ENCODE measurements at places on chromosomes 12 and 14. TPM values are rescaled to one million over a fixed set of nuclear protein-coding genes. Genes with fewer than 3 reads are reported as not detected.

- H3K4me1 ChIP-seq: no peaks in the 10 kb centered on the region
- H3K27ac ChIP-seq: no peak overlapping the region
- DNase-seq: no peak
- H3K4me3 ChIP-seq: no peak overlapping the region
- no peaks in the 10 kb centered on the region for H3K36me3 ChIP-seq
These were observed 181.1 kb downstream of the PTPN11 start for GRCh38 chr12:112599871-112600270.

The TAS2R8 gene
- not detected for total RNA-seq

DNA sequence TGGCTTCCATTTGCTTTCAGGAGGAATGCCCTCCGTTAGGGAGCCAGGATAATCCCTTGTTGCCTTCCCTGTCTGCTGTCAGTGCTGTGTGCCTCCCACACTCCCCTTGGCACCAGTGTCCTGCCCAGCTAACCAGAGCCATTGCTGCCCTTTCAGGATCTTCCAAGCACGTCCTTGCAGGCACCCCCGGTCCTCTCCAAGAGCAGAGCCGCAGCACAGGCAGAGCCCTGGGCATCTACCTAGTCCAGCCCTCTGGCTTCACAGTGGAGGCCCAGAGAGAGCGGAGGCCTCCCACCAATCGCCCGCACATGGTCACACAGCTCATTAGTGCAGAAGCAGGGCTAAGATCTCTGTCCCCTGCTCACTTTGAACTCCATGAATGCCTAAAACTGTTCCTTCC is 39.0 kb upstream of the TSPAN9 start:
- no peak for DNase-seq
- no peaks in the 10 kb centered on the region for H3K27me3 ChIP-seq
- H3K4me3 ChIP-seq: no peak overlapping the region
- H3K4me1 ChIP-seq: no peaks in the 10 kb centered on the region

The CABP1 gene
- 2.3 TPM for total RNA-seq

The DAO gene
- total RNA-seq: not detected

GRCh38 chr12:107092669-107093416 is 506 bp downstream of the CRY1 start:
- H3K36me3 ChIP-seq: no peaks in the 10 kb centered on the region
- H3K27me3 ChIP-seq: no peaks in the 10 kb centered on the region
- DNase-seq: peak; percentile 40
- peak overlapping the region; percentile 96 for H3K27ac ChIP-seq

The CLEC12A gene
- total RNA-seq: 1.6 TPM

DNA sequence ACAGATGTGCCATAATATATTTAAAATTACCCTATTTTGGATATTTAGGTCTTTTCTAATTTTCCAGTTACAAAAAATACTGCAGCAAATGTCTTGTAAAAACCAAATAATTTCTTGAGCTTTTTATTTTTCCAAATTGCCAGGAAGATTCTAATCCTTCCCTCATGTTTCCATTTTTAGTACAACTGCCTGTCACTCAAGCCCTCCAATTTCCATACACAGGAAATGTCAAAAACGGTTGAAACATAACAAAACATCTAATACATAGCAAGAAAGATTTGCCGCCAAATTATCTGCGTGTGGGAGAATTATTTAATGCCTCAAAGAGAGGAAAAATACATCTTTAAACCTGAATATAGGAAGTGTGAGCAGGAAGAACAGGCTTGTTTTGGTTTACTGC is 2.3 kb upstream of the FOXJ2 start:
- no peak overlapping the region for H3K27ac ChIP-seq
- H3K4me3 ChIP-seq: no peak overlapping the region
- DNase-seq: no peak
- no peaks in the 10 kb centered on the region for H3K36me3 ChIP-seq
- H3K4me1 ChIP-seq: peaks cover 12% of the 10 kb centered on the region

The RNASE3 gene
- not detected for total RNA-seq

GRCh38 chr12:69309461-69309860 is 38.7 kb upstream of the LYZ start:
- no peaks in the 10 kb centered on the region for H3K27me3 ChIP-seq
- H3K27ac ChIP-seq: no peak overlapping the region
- H3K36me3 ChIP-seq: no peaks in the 10 kb centered on the region

The C3AR1 gene
- 6.6 TPM for total RNA-seq

- no peak for DNase-seq
- H3K4me3 ChIP-seq: peak within 1 kb of the TSS; percentile 27
- peaks cover 38% of the 10 kb centered on the region for H3K27me3 ChIP-seq
- H3K36me3 ChIP-seq: no peaks in the 10 kb centered on the region
These were observed at the start of gene ASCL4 for GRCh38 chr12:107774349-107775029. TSS of gene ASCL4 (plus strand) at chr12:107774704. CDS start at chr12:107775219, 515 bp downstream.

DNA sequence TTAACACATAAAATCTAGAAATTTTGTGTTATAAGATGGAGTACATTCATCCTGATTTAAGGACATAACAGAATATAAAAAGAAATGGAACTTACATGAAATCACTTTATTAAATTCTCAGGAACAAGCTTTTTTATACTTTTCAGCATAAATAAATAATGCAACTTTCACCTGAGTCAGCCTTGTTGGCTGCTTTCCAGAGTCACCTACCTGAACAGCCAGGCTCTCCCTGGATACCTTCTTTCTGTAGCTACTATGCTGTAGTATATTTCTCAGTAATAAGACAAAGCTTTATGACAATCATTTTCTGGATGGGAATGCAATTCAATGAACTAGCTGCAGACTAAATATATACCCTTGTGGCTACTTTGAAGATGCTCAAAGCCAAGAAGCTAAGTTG is 111.9 kb downstream of the NTS start:
- H3K27ac ChIP-seq: no peak overlapping the region
- H3K36me3 ChIP-seq: no peaks in the 10 kb centered on the region
- H3K27me3 ChIP-seq: no peaks in the 10 kb centered on the region
- no peaks in the 10 kb centered on the region for H3K4me1 ChIP-seq
- H3K4me3 ChIP-seq: no peak overlapping the region

The RPGRIP1 gene
- total RNA-seq: 10.4 TPM

GRCh38 chr12:26239122-26239851 is 43.9 kb downstream of the SSPN start:
- no peaks in the 10 kb centered on the region for H3K36me3 ChIP-seq
- H3K27ac ChIP-seq: peak overlapping the region; percentile 83
- DNase-seq: peak; percentile 95
- peak overlapping the region; percentile 6 for H3K4me3 ChIP-seq
- no peaks in the 10 kb centered on the region for H3K27me3 ChIP-seq
- peaks cover 9% of the 10 kb centered on the region for H3K4me1 ChIP-seq

- no peak for DNase-seq
- H3K4me1 ChIP-seq: no peaks in the 10 kb centered on the region
- no peak overlapping the region for H3K4me3 ChIP-seq
- no peaks in the 10 kb centered on the region for H3K36me3 ChIP-seq
These were observed 1338.8 kb upstream of the SEL1L start for GRCh38 chr14:82872494-82872893.

DNA sequence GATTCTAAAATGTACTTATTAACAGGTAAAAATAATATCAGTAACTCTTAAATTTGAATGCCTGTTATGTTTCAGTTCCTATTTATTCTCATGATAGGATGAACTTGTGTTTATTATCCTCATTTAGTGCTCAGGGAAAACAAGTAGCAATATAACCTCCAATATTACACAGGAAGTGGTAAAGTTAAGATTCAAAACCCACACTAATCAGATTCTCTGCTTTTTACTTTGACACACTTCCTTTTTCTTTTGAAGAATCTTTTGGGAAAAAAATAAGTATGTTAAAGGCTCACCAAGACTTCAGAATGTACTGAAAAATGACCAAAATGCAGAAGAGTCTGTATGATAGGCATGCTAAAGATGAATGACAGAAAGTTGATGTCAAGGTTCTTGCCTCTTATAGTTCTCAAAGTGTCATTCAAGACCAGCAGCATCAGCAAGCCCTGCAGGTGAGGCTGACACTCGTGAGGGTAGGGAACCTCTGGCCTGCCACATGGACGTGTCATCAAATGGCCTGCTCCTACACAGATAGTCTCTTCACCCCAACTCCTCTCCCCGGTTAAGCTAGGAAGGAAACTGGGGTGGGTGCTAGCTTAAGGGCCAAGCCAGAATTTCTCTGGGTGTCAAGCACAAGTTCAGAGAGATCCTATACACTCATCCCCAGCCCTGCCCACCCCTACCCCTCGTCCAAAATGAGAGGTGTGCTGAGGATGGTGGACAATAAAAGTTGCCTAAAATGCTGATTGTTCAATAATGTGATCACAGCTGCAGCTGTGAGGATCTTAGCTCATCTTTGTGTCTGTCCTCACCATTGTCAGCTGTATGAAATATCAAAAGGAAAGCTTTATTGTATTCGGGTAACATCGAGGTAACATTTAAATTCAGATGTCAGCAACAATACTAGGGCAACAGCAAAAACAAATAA is 6.3 kb downstream of the TBPL2 start:
- no peaks in the 10 kb centered on the region for H3K27me3 ChIP-seq
- no peaks in the 10 kb centered on the region for H3K36me3 ChIP-seq
- no peak overlapping the region for H3K4me3 ChIP-seq
- no peaks in the 10 kb centered on the region for H3K4me1 ChIP-seq
- no peak overlapping the region for H3K27ac ChIP-seq
- no peak for DNase-seq

DNA sequence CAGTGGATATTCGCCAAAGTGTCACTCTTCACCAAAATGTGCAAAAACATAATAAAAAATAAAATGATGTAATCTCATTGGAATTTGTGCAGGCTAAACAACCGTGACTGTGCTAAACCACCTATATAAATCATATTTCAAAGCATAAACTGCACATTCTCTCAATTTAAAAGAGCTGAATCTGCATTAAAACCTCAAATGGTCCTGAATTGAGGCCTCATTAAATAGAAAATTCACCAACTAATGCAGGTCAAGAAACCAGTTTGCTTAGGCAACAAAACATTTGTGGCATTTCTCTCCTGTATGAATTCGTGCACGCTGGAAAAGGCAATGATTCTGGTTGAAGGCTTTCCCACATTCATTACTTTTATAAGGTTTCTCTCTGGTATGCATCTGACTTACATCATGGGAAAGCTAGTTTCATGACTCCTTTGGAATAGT is 80.1 kb upstream of the IFNG-AS1 start:
- DNase-seq: no peak
- H3K4me1 ChIP-seq: no peaks in the 10 kb centered on the region
- no peaks in the 10 kb centered on the region for H3K36me3 ChIP-seq
- no peak overlapping the region for H3K27ac ChIP-seq
- no peaks in the 10 kb centered on the region for H3K27me3 ChIP-seq

DNA sequence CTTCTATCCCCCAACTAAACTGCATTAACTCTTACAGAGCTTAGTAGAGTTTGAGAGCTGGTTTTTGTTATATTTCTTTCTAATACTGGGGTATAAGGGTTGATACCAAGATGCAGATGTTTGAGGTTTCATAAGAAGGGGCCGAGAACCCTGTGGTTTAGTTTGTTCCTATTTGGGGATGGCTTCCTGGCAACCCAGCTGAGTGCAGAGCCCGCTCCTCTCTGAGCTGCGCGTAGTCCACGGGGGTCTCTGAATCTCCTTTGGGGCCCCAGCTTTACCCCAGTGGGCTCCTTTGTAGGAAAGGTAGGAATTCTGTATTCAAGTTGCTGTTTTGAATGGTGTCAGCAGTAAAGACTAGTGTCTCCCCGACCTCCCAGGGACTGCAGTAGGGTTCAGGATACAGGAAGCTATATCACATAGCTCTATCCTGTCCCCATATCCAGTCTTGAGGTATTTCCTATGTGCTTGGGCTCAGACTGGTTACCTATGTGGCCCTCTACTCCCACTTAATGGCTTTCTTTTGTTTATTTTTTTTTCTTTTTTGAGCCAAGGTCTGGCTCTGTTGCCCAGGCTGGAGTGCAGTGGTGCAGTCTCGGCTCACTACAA is 25.4 kb downstream of the PLXNC1 start:
- no peaks in the 10 kb centered on the region for H3K27me3 ChIP-seq
- no peak overlapping the region for H3K4me3 ChIP-seq
- no peaks in the 10 kb centered on the region for H3K36me3 ChIP-seq
- no peaks in the 10 kb centered on the region for H3K4me1 ChIP-seq
- no peak overlapping the region for H3K27ac ChIP-seq
- DNase-seq: no peak

DNA sequence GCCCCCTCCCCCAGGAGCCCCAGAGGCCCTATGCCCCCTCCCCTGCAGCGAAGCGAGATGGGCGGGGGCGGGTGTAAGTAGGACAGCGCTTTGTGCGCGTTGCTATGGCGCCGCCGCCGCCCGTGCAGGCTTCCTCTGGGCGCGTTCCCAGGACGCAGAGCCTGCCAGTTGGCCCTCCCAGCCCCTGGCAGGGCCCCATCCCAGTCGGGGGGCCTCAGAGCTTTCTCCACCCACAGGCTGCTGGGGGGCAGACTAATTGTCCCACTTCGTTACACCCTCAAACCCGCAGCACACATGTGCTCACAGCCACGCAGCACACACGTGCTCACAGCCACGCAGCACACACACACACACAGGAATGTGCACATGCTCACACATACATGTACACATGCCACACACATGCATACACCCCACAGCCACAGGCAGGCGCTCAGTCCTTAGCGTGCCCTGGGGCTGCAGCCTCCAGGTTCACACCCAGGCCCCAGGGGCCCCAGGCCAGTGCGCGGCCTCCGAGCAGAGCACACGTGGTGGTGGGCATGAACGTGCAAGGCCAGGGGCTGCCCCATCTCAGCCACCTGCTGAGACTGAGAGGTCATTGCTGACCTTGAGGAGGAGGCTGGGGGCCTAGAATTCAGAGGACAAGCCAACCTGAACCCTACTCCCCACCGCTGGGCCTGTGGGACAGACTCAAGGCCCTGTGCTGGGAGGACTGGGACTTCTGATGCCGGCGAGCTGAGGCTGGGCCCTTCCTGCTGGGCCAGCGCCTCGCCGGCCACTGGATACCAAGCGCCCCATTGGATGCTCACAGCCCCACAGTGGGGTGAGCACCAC is 15.6 kb downstream of the TRMT61A start:
- H3K4me1 ChIP-seq: peaks cover 44% of the 10 kb centered on the region
- H3K27ac ChIP-seq: no peak overlapping the region
- no peak for DNase-seq
- peak overlapping the region; percentile 46 for H3K4me3 ChIP-seq
- H3K27me3 ChIP-seq: no peaks in the 10 kb centered on the region

DNA sequence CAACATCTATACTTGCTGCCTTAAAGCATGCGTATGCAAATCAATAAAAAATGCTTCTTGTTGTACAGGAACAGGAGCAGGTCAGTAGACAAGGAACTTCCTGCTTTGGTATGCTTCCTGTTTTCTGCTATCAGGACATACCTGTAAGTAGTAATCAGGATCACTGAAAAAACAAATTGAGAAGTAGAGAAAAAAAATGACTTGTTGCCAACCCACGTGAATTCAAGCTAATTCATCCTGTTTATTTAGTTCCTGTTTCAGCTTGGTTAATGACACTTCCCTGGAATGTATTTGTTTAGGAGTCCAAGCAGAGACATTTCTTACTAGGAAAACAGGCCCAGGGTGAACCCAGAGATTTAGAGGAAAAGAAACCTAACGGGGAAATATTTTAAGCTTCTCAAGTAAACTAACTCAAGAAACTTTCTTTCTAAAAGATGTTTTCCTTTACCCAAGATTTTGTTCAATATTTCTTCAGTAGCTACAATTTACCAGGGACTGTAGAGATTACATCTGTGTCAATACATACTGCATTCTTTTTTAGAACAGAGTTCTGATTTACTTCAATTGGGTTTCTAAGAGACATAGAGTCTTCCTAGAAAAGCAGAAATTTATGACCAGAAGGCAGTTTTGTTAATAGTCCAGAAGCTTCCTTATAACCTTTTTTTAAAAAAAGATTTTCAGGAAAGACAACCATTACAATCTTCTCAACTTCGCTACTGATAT is 124.2 kb downstream of the PAWR start:
- no peak overlapping the region for H3K4me3 ChIP-seq
- H3K27ac ChIP-seq: peak overlapping the region; percentile 14
- no peak for DNase-seq
- H3K36me3 ChIP-seq: peaks cover 3% of the 10 kb centered on the region
- H3K27me3 ChIP-seq: no peaks in the 10 kb centered on the region

The INHBC gene
- total RNA-seq: not detected

- no peaks in the 10 kb centered on the region for H3K36me3 ChIP-seq
- peak overlapping the region; percentile 72 for H3K4me3 ChIP-seq
- no peak for DNase-seq
- H3K27ac ChIP-seq: peak overlapping the region; percentile 94
These were observed 406 bp downstream of the PARP2 start for GRCh38 chr14:20343862-20344220.

All from breast epithelium (tissue), 4 donors.